Left ventricle myocardium superior (tissue), 1 donor: ENCODE measurements at places on chromosomes 7 and 10. TPM values are rescaled to one million over a fixed set of nuclear protein-coding genes. Genes with fewer than 3 reads are reported as not detected.

The MYOZ1 gene
- 0.32 TPM for total RNA-seq

The MEOX2 gene
- total RNA-seq = 11.2 TPM

The PTPRE gene
- 15.1 TPM for total RNA-seq

The FAM221A gene
- 2.1 TPM for total RNA-seq

The ACHE gene
- 0.40 TPM for total RNA-seq

- no peak for DNase-seq
Observed at GRCh38 chr10:59945590-59945989, 39.2 kb upstream of the CCDC6 start.

DNA sequence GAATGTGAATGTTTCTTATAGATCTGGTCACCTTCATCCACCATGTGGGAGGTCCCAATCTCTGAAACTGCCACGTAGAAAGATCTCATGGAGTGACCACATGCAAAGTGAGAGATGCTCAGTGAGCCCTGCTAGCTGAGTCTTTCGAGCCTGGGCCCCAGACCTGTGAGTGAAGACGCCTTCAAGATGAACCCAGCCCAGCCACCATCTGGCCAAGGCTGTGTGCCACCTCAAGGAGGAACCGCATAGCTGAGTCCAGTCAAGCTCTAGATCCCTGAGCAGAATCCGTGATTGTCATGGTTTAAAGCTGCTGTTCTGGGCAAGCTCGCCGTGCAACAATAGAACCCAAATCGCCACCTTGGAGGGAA lies 20.2 kb upstream of the PPIF start:
- no peak for DNase-seq

GRCh38 chr7:140261522-140261921 lies 84.7 kb upstream of the KDM7A start:
- DNase-seq = no peak

- no peak for DNase-seq
Observed at GRCh38 chr7:42628054-42628453, 283.8 kb downstream of the C7orf25 start.

DNA sequence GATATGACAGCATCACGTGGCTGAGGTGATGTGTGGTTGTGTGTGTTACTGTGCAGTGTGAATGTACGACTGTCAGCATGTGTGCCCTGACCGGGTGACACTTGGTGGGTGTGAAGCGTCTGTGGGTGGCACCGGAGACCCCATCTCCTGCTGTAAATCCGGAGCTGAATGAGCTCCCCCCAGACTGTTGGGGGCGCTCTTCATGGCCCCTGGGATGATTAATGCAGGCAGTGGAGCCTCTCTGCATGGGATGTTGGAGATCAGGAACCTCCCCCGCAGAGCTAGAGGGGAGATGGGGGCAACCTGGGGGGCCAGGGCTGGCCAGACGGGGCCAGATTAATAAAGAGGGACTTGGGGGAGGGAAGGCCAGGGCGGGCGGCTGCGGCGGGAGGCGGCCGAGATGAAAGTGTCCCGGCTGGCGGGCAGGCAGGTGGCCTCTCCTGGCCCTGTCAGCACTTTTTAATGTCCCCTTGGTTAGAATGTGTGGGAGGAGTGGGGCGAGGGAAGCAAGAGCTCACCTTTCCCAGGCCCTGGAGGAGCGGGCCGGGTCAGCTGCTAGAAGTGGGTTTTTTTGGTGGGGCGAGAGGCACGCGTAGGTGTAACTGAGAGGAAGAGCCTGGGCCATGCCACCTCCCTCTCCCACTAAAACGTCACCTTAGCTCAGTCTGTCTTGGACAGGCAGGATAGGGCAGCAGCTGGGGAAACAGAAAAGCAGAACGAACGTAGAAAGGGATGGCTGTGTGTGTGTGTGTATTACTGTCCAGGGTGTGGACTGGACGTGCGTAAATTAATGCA lies 34.1 kb downstream of the HIF1AN start:
- DNase-seq = no peak

DNA sequence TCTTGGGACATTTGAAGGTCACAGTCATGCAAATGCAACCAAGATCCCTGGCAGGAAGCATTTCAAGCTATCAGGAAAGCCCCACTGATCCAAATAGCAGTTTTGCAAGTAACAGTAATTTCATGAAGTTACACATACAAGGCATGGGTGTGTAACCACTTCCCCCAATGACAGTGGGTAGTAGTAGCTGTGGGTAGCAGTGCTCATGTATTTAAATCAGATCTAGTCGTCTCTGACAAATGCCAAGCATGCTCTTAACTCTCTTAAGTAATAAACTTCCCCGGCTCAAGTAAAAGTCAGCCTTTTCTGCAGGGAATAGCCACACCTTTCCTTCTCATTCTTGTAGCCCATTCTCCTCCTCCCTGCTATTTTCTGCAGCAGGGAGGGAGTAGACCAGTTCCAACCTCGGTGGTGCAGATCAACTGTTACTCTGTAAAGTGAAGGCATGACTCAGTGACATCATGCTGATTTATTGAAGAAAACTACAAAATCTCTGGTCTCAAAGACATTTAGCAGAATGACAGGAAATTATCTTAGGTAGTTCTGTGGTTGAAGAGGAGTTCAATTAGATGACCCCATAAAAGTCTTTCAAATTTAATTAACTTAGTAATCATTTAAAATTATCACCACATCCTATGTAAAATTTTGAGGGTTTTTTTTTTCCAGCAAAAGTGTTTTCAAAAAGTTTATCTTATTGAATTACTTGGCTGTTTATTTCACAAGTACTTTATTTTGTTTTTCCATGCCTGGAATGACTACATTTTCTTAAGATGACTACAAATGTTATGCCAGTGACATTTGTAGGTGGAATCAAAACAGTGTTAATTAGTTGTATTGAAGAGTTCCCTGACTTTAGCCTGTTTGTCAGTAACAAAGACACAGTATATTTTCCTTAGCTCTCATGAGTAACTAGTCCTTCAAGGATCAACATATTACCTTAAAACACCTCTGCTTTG lies 568.3 kb downstream of the INHBA start:
- DNase-seq = no peak

GRCh38 chr10:72563327-72563932 lies 62.4 kb downstream of the MICU1 start:
- DNase-seq = no peak

DNA sequence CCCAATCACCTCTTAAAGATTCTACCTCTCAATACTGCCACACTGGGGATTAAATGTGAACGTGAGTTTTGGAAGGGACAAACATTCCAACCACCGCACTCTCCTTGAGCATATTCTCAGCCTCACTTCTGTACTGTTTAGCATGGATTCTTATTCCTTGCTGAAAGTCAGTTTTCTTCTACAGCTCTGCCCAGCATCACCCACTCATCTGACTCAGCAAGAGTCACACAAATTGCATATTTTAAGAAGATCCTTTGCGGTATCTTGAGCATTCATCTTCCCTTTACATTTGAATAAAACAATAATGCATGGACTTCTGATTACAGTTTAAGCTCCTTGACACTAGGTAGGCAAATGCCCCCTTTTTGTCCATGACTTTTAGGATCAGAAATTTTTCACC lies 251.6 kb upstream of the MKLN1 start:
- DNase-seq = no peak

- no peak for DNase-seq
Observed at GRCh38 chr10:60818134-60818770, 40.0 kb downstream of the CDK1 start.

DNA sequence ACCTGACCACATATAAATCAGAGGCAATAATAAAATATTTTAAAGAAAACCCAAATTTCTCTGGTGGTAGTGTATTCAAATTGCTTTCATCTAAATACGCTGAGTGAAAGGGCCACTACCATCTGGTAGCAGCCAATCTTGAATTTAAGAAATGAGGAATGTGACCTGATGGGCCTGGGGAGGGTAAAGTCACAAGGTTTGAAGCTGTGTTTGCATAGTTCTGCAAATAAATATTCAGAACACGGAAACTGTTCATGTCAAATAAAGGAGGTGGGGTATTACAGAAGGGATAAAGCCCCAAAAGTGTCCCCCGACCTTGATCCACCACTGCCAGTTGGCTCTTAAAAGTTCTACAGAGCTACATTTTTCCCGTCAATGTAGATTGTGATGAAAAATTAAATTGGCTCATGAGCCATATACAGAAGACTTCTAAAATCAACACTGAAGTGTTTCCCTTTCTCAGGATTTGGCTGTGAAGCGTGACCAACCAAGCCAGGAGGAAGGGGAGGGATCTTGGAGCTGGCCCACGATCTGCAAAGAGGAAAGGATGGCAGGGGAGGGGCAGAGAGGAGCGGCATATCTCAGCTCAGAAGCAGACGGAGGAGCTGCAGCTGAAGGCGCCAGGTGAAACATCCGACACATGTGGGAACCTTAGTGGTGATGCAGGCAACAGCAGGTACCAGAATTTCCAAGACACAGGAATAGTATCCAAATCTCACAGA lies 39.6 kb downstream of the MPP7 start:
- DNase-seq = no peak

GRCh38 chr7:157714166-157715070 lies 377.6 kb downstream of the DNAJB6 start:
- DNase-seq = no peak

DNA sequence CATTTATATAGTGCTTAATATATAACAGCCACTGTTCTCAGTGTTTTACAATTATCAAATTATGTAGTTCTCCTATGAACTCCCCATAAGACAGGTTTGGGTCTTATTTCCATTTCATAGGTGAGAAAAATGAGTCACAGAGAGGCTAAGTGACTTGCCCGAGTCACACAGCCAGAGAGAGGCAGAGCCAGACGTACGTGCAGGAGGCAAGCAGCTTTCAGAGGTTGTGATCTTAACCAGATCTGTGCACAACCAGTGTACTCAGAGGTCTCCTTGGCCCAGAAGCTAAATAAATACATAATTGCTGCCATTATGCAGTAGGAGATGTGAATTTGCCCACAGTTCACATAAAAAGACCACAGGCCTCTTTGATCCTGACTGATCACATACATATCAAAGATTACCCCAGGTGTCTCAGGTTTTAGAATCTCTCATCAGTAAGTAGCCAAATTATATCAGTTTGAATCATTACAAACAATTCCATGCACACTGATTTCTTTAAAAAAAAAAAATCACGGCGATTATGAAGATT lies 304.7 kb upstream of the AOAH start:
- no peak for DNase-seq

DNA sequence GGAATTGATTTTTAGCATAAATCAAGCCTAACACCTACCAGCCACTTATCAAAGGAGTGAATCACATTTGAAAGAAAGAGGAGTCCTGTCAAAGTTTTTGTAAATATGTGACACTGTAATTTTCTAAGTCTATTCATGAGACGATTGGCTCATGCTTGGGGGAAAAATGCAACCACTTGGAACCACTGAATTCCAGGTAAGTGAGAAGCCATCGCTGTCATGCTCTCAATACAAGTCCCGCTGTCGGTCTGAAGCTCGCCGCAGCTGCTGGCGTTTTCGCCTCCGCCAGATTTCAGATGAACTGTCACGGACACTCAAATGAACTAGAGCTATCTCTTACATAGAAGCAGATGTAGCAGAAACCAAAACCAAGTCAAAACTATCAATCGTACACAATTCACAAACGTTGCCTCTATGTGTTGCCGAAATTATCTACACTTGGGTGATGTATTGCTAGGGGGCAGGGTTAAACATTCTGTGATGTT lies 279.8 kb upstream of the FZD8 start:
- DNase-seq = no peak

DNA sequence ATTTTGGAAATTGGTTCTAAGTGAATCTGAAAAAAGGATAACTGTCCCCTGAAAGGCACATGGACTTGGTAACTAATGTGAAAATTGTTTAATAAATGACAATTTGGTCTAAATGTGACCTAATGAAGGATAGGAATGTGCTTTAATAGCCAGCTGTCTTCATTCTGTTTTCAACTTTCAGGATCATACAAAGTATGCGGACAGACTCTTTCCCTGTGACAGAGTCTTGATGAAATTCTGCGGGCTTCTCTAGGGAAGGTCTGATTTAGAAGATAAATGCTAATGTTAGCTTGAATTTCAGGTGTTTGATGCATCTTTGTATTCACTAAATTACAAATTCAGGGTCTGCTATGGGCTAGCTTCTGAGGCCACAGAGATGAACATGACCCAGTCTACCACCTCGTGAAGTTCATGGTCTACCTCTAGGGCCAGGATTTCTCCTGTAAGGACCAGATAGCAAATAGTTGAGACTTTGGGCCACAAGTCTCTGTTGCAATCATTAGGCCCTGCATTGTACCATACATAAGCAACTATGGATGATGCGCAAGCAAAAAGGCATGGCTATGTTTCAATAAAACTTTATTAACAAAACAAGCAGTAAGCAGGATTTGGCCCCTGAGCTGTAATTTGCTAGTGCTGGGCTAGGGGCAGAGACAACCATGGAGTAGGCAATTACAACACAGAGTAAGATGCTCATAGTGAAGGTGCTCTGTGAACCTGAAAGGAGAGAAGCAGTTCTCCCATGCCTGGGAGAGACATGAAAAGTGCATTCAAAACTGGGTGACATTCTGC lies 368.6 kb downstream of the INHBA start:
- no peak for DNase-seq

- no peak for DNase-seq
Observed at GRCh38 chr7:13282377-13282980, 595.0 kb downstream of the ARL4A start.

DNA sequence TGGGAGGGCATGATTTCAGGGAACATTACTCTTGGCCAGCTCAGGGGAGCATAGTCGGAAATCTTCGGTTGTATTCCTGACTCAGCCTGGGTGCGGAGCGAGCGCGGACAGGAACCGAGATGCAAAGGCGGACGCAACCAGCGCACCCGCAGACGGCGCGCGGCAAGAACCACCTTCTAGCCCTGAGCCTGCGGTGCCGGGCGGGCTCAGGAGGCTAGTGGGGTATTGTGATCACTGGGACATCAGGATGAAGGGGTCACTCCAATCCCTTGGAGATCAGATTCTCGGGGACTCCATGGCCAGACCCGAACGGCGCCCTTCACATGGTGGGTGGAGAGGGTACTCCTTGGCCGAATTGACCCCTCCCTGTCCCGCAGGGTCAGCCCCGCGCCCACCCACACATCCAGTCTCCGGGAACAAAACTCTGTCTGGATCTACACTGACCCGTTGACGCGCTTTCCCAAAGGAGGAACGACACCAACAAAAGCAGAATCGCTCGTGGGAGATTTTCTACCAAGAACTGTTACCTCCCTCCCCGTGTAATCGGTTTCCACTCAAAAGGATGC lies 730.5 kb downstream of the ZWINT start:
- no peak for DNase-seq

DNA sequence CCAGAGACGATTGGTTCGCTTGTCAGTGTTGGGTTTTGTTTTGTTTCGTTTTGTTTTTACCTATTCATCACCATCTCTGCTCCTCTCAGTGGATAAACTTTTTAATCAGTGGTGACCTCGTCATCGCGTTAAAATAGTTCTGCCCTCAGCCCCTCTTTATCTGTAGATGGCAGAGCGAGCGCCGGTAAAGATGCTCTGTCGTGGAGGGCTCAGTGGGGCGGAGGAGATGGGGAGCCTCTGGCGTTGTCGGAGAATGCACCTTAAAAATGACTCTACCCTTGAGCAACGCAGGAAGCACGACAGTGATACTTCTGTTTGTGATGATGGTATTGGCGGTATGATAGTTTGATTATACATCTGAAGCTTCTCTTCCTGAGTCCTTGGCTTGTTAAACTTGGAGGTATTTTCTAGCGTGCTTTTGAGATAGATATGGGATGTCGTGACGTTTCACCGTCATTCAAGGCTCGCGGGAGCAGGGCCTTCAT lies 554 bp downstream of the CSGALNACT2 start:
- DNase-seq = no peak

GRCh38 chr10:113409175-113409574 lies 143.7 kb upstream of the HABP2 start:
- DNase-seq = no peak

- DNase-seq = no peak
Observed at GRCh38 chr10:28429573-28430216, 103.2 kb upstream of the WAC start.

GRCh38 chr7:66167773-66168387 lies 37.3 kb upstream of the TPST1 start:
- no peak for DNase-seq

- no peak for DNase-seq
Observed at GRCh38 chr7:40763319-40764287, 628.8 kb downstream of the SUGCT start.
